ENCODE measurements at places on chromosomes 2 and 18.

DNA sequence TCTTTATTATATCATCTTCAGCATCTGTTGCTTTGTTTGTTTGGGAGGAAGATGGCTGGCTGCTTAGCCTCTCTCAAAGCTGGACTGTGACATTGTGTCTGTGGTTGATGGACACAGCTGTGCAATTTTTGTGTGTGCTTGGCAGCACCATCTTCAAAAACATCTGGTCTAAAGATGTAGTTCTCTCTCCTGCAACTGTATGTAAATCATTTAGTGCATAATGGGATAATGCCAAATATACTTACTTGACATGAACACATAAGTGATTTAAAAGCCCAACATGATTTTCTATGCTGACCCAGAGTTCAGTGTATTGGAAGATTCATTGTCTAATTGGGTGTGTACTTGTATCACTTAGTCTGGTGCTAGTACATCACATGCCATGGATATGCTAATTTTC, 112.2 kb downstream of the MAP4K4 start:
- no peak for DNase-seq

- no peak for DNase-seq
Observed at GRCh38 chr2:603869-604268, 73.3 kb downstream of the TMEM18 start.

DNA sequence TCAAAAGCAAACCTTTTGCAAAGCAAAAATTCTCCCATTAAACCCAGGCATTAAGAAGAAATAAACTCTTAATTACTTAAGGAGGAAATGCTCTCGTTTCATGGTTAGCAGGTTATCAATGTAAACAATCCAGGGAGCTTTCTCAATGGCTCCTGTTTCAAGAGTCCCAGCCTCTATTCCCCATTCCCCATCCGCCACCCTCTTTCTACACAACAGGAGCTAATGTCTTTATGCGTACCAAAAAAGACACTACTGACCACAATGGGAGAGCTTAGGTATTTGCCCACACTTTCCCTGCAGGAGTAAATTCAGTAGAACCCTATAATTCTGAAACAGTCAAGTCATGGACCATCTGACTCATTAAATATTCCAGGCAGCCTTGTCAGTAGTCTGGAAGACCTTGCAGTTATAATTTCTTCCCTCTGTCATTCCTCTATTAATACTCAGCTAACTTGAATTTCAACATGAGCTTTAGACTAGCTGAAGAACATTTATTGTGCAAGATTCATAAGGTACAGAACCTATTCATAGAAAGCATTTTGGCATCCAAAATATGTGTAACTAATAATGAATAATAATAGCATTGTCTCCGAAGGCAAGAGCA, 48.6 kb downstream of the SLC8A1 start:
- DNase-seq = peak; percentile 40

GRCh38 chr2:71880846-71881610, 266.6 kb downstream of the CYP26B1 start:
- peak; percentile 78 for DNase-seq

GRCh38 chr2:210002158-210003157, at the start of gene RPE:
TSS of gene RPE (plus strand) at chr2:210002638. CDS start at chr2:210002662, 24 bp downstream.
- peak; percentile 94 for DNase-seq

- no peak for DNase-seq
Observed at GRCh38 chr2:101251844-101252407, 760 bp upstream of the CNOT11 start.

GRCh38 chr2:130832296-130832940, 4.3 kb upstream of the ARHGEF4 start:
- DNase-seq = no peak

DNA sequence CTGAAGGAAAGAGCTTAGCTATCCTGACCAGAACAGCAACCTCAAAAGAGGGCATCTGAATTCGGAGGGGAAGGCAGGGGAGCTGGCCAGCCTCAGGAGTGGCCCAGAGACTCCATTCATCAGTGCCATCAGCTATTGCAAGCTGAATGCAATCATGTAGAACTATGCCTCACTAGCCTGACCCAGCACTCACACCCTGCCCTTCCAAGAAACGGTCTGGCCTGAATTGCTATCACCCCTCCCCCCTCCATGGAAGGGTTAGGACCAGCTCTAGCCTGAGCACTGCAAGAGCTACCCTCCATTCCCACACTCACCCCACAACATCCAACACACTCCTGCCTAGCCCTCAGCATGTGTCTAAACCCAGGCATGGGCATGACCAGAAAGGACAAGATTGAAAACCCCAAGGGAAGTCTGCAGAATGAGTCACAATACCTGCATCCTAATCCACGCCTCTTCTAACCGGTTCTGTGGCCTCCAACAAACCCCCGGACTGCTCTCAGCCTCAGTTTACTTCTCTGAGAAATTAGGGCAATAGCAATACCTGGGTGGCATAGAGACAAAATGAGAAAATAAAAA, 120.3 kb downstream of the BCL11A start:
- DNase-seq = no peak

DNA sequence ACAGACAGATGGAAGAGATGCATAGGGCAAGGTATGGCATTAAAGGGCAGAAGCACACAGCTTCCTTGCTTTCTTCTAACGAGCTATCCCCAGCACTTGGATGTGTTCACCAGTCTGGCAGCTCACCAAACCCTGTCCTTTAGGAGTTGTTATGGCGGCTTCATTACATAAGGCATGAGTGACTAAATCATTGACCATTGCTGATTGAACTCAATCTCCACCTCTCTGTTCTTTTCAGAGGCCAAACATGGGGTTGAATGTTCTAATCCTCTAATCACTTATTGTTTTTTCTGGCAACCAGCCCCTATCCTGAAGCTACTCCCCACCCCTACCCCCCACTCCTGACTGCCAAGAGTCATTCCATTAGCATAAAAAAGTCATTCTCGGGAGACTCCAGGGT, 301.8 kb downstream of the XIRP2 start:
- DNase-seq = no peak

DNA sequence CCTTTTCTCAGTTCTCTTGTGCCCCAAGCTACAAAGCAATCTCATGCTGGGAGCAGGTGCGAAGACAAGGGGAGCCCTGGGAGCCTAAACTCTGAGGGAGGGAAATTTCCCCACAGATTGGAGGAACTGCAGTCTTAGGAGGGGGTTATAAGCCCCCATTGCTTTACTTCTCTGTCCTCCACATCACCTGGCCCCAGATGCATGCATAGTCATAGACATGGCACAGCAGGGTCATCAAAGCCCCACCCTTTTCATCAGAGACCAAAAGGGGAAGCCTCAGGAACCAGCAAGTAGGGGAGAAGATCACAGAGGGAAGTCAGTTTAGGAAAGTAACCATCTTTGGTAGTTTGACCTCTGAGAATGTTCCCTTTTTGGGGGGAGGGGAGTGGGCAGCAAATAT, 33.7 kb downstream of the LANCL1 start:
- DNase-seq = no peak

- no peak for DNase-seq
Observed at GRCh38 chr2:68411397-68412126, 46.5 kb downstream of the PLEK start.

DNA sequence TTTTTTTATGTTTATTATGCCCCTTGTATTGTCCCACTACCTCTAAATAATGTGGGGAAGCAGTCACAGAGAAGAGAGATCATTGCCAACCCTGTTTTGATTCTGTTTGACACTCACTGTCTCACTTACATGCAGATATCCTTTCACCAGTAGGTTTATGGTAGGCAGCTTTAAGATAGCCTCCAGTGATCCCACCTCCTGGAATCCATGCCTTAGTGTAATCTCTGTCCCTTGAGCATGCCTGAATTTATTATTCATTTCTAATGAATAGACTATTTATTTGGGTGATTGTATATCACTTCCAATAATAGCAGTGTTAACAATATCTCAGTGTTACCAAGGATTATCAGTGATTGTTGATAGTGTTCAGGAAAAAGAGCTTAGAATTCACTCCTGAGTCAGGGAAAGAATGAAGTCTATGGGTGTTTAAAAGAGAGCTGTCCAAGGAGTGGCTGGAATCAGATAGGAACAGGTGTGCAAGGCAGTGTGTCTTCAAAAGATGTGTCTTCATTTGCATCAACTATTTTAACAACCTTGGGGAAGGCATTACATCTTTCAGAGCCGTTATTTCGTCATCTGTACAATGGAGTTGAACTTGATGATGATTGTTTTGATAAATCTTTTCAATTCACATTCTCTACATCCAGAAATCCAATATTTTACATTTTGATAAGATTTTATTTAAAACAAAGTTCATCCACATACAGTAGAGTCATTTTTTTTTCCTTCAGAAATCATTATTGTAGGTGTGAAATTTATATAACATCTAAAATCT, 31.9 kb downstream of the PKP4 start:
- no peak for DNase-seq

- no peak for DNase-seq
Observed at GRCh38 chr18:303607-304006, 35.8 kb upstream of the THOC1 start.

GRCh38 chr2:1494906-1495305, 81.6 kb downstream of the TPO start:
- DNase-seq = no peak

GRCh38 chr2:127641133-127641532, 4.8 kb upstream of the GPR17 start:
- DNase-seq = no peak

GRCh38 chr2:224181534-224182155, 142.6 kb upstream of the SERPINE2 start:
- DNase-seq = no peak

GRCh38 chr2:149858216-149858615, 270.6 kb upstream of the MMADHC start:
- DNase-seq = no peak

- DNase-seq = peak; percentile 88
Observed at GRCh38 chr2:19711470-19712372, 190.1 kb downstream of the TTC32 start.

DNA sequence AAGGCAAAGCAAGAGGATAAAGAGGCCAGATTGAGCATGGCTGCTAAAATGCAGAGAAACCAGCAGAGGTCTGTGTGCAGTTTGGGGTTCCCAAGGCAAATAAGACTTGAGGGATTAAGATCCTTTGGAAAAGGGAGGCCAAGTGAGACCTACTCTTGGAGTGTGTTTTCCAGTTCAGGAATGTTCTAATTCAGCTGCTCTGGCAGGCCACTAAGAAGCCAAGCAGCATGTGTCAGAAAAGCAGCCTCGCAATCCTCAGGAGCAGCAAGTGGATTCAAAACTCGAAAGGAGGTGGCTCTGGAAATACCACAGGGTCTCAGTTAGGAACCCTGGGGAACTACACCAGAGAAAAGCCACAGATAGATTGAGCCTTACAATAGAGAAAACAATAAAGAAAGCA, 569.2 kb downstream of the METTL4 start:
- DNase-seq = no peak

GRCh38 chr2:60000686-60001085, 552.8 kb downstream of the BCL11A start:
- no peak for DNase-seq

DNA sequence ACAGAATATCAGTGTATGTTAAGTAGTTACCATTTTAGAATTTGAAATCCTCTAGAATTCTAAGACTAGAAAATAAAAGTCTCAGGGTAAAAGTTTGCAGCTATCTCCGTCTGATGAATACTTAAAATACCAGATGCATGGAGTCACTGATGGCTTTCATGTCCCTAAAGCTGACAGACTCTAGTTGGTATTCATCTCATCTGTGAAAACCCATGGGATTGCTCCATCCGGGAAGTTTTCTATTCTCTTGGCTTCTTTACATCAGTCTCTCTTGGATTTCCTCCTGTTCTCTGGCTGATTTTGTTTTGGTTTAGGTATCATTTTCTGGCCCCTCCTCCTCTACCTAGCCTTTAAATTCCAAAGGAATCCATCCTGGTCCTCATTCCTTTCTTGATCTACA, 465.6 kb upstream of the POU3F3 start:
- no peak for DNase-seq

GRCh38 chr2:238158509-238159070, at the start of gene ERFE:
TSS of gene ERFE (plus strand) at chr2:238158970. CDS start at chr2:238159008, 38 bp downstream.
- DNase-seq = peak; percentile 88

- DNase-seq = no peak
Observed at GRCh38 chr18:76756531-76757253, 65.7 kb upstream of the ZNF236 start.

DNA sequence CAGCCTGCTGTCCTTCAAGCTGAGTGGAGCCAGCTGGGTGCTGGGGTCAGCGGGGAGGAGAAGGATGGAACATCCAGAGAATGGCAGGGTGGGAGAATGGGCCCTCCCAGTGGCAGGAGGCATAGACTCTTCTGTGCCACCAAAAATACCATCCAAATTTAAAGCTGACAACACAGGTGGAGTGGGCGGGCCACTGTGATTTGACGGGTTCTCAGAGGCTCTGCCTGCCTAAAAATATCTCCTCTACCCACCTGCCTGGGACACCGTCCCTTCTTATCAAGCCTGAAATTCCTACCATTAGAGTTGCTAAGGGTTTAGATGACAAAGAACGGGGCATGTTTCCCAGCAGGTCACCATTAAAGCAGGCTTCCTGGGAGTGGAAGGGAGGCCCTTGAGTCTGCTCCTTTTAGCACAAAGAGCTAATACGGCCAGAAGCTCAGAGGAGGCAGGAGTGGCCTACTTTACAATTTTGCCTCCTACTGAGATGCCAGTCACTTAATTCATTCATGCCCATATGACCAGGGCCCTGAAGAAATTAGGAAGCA, 19.8 kb upstream of the MARCHF4 start:
- no peak for DNase-seq

DNA sequence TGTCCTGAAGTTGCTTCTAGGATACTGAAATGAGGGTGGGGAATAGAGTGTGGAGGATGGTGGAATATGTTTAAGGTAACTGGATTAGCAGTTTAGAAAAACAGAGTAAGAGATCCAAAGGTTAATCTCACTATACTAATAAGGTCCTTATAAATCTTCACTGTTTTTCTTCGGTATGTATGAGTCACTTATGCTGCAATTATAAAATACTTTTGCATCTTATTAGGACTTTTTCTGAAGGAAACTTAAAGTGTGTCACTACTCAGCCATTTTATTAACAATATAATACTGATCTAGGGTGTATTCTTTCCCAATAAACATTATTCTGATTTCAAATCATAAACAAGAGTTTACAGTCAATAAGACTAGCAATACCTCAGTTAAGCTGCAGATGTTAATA, 182.3 kb downstream of the ZNF521 start:
- DNase-seq = no peak

DNA sequence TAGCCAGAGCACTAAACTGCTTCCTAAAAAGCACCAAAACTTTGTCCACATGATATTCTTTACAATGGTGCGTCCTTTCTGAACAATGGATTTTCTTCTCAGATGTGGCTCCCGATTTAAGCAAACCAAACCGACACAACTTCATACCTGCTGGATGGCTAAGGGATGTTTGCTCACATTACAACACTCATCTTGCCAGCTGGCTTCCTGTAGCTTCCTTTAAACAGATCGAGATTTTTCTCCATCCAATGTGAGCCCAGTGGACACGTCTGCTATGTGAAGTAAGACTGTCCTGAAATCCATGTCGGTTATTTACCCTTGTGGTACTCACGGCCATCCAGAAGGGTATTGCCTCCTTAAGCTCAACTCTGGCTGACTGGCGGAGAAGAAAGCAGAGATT, 126.5 kb downstream of the MAPK4 start:
- DNase-seq = no peak

GRCh38 chr18:7116001-7116730, 1.4 kb downstream of the LAMA1 start:
- peak; percentile 31 for DNase-seq

GRCh38 chr2:177758591-177759371, 313.8 kb downstream of the PDE11A start:
- DNase-seq = peak; percentile 8

Measured in AG08396 (cell line).